ENCODE measurements at places on chromosomes 4 and X.

GRCh38 chrX:22383988-22384387 is 111.3 kb downstream of the CBLL2 start:
- no peak for DNase-seq

- no peak for DNase-seq
Measured at GRCh38 chr4:41670530-41670929, 78.0 kb downstream of the PHOX2B start.

- DNase-seq: no peak
Measured at GRCh38 chrX:40394302-40394701, 186.5 kb upstream of the ATP6AP2 start.

DNA sequence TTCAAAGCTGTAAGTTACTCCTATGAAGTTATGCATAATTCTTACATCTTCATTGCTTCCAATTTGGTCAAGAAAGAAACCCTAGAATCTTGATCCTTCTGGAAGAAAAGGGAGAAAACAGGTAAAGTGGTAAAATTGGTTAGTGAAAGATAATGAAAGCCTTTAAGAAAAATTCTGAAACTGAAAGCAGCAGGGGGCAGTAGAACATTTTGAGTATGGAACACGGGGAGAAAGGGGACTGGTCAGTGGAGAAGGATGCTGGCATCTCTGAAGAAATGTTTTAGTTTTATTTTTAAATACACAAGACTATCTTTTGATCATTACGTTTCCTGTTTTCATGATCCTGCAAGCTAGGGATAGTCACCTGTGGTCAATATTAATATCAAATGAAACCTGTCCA is 54.3 kb downstream of the SLIT2 start:
- DNase-seq: no peak

DNA sequence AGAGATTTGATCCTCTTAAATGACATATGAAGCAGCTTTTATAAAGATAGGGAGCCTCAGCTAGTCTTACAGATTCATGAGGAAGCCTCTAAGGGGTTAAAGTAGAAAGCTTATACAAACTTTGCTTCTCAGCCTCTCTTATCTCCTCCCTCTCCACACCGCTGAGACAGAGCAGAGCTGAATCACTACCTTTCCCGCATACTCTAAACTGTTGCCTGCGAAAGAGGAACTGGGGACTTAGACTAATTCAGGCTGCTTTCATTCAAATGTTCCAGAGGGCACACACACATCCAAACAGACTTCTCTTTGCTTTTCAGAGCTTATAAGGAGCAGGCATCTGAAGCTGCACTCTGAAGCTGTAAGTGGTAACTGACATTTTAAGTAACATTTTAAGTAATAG is at the start of gene SERTM2:
Gene SERTM2, plus strand, starts transcription at position 169 of the 400 bp plus-strand sequence. CDS start 7,213 bp downstream, outside the sequence.
- DNase-seq: no peak

- DNase-seq: no peak
Measured at GRCh38 chr4:139300431-139301112, 733 bp upstream of the NAA15 start.

All from left renal pelvis (tissue), 4 donors.